ENCODE measurements at places on chromosomes 4 and X.

DNA sequence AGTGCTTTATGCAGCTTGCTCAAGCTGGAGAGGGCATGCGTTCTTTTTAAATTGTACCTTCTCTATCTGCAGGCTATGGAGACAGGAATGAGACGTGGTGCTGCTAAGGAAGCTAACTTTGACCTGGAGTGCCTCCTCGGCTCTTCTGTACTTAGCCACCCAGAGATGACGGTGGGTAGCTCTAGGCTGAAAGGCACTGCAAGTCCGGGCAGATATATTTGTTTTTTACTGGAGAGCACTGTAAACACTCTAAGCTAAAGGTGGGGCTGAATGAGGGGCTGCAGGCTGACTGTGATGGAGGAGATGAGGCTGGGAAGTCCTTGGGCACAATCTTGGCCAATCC lies 12.1 kb downstream of the ELF4 start:
- no peak for DNase-seq

- DNase-seq: peak; percentile 80
Measured at GRCh38 chrX:38211891-38212635, 8.6 kb downstream of the SRPX start.

- DNase-seq: no peak
Measured at GRCh38 chr4:38684951-38685844, 21.2 kb downstream of the KLF3 start.

- DNase-seq: peak; percentile 71
Measured at GRCh38 chr4:85496933-85497332, 22.0 kb downstream of the ARHGAP24 start.

- DNase-seq: peak; percentile 5
Measured at GRCh38 chr4:26613237-26613636, 29.4 kb downstream of the TBC1D19 start.

DNA sequence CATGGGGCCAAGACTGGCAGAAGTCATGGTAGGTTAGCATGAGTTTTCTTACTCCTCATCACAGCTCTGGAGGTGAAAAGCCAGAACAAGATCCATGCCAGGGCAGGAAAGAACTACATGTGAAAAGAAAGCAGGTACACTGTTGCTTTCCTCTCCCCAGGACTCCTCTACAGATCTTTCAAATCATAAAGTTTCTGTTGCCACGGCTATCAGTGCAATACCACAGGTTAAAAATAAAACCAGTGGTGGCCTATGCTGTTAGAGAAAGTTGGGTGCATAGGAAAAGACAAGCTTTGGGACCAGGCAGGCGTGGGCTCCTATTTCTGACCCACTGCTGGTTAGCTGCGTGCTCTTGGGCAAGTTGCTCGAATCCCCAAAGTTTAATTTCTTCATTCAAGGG lies 81.4 kb downstream of the SH3RF1 start:
- DNase-seq: no peak

DNA sequence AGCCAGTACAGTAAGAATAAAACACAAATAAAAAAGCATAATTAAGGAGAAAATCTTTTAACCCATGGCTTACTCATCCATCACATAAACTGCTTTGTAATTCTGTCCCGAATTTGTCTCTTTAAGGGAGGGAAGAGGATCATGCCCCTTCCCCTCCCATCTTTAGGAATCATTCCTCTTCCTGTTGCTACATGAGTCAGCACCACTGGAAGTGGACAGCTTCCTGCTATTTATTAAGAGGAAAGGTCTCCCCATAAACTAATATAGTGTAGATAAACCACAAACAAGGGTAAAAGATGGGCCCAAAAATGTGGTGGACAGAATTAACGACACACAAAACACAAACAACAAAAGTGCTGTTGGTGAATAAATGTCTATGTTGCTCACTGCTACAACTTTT lies 75.8 kb downstream of the PPP3CA start:
- peak; percentile 25 for DNase-seq

DNA sequence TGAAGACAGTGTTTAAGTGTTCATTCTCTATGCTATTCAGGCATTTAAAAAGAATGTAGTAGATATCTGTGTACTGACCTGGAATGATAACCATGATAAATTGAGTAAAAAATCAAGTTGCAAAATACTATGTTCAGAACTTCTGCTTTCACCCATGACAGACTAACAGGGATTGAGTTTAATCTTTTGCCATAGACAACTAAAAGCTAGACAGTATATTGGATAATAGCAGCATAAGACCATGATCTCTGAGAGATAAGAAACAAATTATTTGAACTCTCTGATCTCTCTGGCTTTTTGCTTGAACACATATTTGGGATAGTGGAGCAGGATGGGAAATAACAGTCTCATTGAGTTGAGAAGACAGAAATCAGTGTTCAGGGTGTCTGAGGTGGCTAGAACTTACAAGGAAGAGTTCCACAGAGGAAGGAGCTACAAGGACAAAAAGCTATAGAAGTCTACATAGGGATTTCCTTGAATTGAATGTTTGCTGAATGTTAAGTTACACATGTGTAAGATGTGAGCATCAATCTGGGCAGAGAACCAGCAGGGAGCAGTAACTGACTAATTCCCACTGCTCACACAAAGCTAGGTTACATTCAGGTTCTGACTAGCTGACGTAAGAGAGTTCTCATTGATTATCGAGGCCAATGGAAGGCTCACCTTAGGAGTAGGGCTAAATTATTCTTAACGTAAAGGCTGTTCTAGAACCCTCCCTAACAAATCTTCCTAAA lies 60.4 kb downstream of the SLC30A9 start:
- DNase-seq: no peak

DNA sequence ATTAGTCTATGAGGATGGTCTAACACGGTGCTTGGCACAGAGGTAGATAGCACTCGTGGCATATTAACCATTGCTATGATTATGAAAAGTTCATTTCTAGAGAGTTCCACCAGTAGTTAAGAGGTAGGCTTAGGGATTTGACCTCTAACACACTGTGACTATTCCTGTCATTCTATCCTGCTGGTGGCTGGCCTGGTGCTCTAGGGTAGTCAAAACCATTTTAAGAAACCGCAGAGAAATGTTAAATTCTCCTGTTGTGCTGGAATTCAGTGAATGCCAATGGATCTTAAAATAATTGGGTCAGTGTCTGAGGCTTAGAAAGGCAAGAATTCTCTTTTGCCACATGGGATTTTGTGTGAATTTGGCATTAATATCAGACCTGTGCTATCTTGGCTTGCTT lies 53.9 kb downstream of the VGLL1 start:
- no peak for DNase-seq

DNA sequence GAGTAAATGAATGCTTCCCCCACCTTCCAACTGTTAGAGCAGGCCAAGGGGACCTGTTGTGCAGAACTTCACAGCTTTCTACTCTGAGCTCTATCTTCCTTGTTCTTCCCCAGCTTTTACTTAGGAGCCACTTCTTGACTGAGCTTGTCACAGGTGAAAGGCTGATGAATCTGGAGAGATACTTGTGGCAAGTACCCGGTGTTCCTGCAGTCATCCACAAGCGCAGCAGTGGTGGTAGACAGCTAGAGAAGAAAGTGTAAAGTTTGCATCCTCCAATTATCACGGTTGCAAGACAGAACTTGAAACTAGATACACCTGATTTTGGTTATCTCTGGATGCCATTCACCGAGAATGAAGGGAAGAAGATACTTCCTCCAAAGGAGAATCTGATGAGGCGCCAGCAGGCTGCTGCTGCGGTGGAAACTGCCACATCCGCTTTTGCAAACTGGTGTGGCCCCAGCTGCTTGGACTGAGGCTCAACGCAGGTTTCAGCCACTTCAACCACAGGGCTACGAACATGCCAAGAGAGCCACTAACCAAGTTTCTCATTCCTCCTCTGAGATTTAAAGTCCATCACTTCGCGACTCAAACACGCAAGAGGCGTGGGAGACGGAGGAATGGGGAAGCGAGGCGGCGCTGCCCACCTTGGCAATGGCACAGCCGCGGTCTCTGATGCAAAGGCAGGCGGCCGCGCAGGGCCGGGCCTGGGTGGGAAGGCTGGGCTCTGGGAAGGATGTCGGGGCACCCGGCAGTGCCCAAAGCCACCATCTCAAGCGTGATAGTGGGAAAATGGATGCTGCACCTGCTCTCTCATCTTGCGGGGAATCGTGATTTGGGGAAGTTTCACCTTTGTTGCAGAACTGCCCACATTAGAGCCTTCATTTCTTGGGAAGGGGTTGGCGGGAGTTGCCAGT lies 1.3 kb upstream of the FHIP1A start:
- no peak for DNase-seq

DNA sequence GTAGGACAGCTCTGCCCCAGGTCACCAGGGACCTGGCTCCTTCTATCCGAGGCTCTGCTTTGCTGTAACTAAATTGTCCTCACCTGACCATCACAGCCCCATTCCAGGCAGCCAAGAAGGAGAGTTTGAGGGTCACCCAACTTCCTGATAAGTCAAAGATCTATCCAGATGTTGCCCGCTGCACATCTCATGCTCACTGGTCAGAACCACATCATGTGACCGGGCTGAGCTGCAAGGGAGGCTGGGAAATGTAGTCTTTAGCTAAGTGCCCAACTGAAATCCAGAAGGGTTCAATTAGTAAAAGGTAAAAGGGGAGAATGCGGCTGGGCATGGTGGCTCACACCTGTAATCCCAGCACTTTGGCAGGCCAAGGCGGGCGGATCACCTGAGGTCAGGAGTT lies 18.4 kb downstream of the HMX1 start:
- no peak for DNase-seq

- peak; percentile 67 for DNase-seq
Measured at GRCh38 chrX:118603981-118604380, 108.4 kb downstream of the DOCK11 start.

DNA sequence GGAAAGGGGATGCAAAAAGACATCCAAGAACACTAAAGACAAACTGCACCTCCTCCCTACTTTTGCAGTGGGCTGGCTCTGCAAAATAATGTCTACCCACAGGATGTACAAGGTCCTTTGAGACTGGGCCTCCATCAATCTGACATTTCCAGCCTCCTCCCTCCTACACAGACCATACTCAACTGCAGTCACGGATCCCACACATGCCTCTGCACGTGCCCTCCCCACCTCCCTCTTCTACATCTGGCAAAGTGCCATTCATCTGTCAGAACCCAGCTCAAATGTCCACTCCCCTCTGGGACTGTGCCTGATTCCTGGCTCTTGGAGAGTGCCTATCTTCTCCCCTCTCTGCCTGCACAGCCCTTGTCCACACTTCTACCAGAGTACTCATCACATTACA lies 50.3 kb downstream of the CHRDL1 start:
- no peak for DNase-seq

DNA sequence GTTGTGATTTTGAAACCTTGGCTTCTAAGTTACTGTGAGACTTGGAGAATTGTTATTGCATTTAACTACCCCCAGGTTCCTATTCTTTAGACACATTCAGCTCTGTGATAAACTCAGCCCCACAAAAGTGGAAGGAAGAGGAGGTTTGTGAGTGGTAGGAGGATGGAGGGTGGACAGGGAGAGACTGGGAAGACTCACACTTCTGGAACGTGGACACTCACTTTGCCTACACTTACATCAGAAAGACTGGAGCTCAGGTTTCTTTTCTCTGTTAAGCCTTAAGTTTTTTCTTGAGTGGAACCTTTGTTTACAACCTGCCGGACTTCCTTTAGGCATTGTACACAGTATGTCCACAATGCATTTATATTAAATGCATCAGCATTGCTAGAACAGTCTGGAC lies 99.0 kb downstream of the AREG start:
- peak; percentile 47 for DNase-seq

DNA sequence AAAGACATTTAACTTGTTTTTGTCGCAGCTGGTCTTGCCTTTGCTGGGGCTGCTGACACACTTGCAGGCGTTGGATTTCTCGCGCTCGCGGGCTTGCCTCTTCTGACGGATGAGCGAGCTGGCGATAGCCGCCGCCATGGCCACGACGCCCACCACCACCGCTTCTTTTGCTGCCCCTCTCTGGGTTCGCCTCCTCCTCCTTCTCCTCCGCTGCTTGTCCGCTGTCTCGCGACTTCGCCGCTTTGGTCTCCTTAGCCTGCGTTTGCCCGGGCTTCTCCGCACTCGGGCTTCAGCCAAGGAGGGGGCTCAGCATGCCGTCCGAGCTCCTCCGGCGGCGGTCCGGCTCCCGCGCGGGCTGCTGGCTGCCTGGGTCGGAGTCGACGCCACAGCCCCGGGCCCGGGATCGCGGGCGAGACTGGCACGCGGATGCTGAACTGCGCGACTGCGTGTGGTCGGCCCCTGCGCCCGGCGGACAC lies 613 bp downstream of the FGF13 start:
- no peak for DNase-seq

DNA sequence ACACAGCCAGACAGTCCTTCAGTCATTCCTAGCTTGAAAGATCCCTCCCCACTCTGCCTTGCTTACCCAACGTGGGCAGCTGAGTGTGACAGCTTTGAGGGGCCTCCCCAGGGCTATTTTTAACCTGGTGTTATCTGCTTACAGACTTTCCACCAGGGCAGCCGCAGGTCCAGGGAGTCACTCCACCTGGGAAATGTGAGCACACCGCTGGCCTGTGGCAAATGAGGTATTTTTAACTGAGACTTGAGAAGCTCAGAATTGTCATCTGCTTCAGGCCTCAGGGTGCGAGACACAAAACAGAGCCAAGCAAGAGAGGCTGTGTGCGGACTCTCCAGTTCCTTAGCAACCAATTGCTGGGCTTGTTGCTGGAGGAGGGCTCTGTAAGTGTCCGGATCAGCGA lies 13.0 kb downstream of the CORIN start:
- DNase-seq: no peak

- peak; percentile 73 for DNase-seq
Measured at GRCh38 chrX:136209016-136209738, 42.0 kb downstream of the MAP7D3 start.

GRCh38 chr4:67869580-67870190 lies 14.1 kb downstream of the TMPRSS11D start:
- no peak for DNase-seq

- DNase-seq: no peak
Measured at GRCh38 chr4:100781435-100781834, 263.6 kb upstream of the EMCN start.
